ENCODE measurements at places on chromosomes 16 and 17.
A peak's percentile ranks its signal among the peaks of the same experiment; 100 is the strongest.

DNA sequence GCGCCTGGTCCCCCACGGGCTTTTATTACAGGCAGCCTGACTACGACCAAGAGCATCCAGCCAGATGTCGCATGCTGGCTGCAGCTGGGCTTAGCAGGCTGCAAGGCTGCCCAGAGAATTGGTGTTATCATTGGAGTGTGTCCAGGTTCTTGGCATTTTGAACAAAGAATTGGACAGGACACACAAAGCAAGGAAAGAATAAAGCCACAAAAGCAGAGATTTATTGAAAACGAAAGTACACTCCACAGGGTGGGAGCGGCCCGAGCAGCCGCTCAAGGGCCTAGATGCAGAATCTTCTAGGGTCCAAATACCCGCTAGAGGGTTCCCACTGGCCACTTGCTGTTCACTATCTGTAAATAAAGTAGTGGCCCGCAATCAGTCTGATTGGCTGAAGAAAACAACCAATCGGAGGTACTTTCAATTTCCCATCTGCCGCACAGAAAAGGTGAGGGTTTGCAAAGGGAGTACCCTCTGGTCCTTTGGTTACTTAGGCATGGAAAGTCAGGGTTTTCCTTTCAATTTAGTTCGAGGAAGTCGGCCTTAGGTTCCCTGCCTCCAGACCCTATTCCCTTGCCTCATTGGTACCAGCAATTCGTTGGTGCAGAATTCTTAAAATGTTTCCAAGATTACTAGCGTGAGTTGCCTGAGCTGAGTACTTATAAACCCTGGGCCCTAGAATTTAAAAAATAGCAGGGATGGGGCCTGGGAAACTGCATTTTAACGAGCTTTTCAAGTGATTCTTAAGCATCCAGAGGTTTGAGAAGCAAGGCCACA, 38.5 kb upstream of the CNEP1R1 start:
- peak; percentile 2 for DNase-seq

DNA sequence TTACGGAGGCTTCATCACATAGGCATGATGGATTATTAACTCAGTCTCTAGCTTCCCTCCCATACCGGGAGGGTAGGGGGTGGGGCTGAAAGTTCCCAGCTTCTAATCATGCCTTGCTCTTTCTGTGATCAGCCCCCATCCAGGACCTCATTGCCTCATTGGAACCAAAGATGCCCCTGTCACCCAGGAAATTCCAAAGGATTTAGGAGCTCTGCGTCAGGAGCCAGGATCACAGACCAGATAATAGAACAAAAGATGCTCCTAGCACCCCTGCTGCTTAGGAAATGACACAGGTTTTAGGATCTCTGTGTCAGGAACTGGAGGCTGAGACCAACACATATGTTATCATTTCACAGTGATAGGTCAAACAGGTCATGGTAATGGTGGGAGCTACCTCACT, 9.7 kb downstream of the USB1 start:
- DNase-seq: no peak

- no peak for DNase-seq
These were observed 26.0 kb upstream of the NUDT16L1 start for GRCh38 chr16:4667203-4667963.

DNA sequence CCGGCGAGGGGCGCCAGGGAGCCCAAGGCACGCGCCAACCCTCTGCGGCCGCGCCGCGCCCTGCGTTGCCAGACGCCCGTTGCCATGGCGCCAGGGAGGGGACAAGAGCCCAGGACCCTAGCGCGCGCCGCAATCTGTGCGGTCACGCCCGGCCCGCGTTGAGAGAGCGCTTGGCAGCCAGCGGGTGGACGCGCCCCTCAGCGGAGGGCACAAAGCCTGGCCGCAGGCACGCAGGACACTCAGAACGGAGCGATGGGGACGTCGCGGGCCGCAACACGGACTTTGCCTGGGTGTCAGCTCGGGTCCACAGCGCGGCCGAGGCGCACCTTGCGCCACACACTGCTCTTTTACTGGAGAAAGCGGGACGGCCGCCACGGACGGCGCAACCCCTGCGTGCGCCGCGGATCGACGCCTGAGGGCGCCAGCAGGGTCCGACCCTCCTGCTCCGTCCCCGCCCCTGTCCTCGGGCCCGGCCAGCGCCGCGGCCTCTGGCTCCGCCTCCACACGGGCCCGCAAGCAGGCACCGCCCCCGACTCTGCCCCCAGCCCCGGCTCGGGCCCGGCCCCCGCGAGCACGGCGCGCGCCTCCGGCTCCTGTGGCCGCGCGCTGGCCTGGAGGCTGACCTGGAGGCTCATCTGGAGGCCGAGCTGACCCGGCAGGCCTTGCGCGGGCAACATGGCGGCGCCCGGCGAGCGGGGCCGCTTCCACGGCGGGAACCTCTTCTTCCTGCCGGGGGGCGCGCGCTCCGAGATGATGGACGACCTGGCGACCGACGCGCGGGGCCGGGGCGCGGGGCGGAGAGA, at the start of gene GFER:
TSS of gene GFER (plus strand) at position 650 of the 803 bp plus-strand sequence. CDS start at position 676, 26 bp downstream.
- DNase-seq: peak; percentile 91

GRCh38 chr17:75843577-75844529, at the start of gene UNC13D:
UNC13D (minus strand) TSS chr17:75844404; CDS start chr17:75844337, 67 bp downstream.
- DNase-seq: no peak

- DNase-seq: peak; percentile 36
These were observed at the start of gene NHLRC4 for GRCh38 chr16:566475-567372. NHLRC4 (plus strand) TSS chr16:567005; CDS start chr16:568048, 1,043 bp downstream.

DNA sequence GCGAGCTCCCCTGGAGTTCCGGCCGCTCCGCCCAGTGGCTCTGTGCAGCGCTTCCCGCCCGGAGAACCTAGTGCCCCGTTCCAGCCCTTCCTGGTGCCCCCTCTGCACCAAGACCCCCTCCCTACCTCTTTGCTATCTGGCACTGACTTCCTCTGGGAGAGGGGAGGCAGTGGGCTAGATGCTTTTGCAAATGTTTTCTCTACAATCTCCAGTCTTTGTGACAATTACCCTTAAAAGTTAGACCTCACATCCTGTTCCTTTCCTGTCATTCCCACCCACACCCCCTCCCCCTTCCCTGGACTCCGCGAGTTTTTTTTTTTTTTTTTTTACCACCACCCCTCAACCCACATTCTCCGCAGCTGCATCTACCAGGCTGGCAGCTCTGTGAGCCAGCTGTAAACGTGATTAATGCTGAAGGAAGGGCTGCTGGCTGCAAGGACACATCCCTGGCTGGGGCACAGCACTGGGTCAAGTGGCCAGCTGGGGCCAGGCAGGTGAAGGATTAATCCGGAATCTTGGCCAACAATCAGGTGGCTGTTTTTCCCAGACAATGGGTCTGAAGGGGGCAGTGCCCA, 101.5 kb downstream of the MGAT5B start:
- DNase-seq: no peak

GRCh38 chr17:75847614-75848522, 3.7 kb upstream of the UNC13D start:
- DNase-seq: no peak

DNA sequence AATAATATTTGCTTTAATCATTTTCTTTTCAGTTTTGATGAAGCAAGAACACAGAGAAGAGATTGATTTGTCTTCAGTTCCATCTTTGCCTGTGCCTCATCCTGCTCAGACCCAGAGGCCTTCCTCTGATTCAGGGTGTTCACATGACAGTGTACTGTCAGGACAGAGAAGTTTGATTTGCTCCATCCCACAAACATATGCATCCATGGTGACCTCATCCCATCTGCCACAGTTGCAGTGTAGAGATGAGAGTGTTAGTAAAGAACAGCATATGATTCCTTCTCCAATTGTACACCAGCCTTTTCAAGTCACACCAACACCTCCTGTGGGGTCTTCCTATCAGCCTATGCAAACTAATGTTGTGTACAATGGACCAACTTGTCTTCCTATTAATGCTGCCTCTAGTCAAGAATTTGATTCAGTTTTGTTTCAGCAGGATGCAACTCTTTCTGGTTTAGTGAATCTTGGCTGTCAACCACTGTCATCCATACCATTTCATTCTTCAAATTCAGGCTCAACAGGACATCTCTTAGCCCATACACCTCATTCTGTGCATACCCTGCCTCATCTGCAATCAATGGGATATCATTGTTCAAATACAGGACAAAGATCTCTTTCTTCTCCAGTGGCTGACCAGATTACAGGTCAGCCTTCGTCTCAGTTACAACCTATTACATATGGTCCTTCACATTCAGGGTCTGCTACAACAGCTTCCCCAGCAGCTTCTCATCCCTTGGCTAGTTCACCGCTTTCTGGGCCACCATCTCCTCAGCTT, 45.0 kb downstream of the ESRP2 start:
- peak; percentile 18 for DNase-seq

GRCh38 chr16:891353-891740, 79.4 kb downstream of the LMF1 start:
- DNase-seq: no peak

DNA sequence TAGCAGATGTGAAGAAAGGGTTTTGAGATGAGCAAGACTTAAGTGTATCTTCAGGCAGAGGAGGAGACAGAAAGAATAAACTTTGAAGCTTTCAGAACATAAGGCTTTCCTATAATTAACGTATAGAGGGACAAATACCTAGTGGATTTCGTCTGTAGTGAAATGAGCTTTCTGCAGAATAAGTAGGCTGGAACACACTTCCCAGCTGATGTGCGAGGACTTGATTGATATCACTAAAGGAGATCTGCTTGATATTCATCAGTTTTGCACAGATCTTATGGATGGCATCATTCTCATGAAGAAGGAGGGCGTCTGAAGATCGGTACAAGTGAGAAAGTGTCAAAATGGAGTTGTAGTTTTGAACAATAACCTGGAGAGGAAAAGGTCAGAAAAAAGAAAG, 14.8 kb downstream of the TUBD1 start:
- DNase-seq: no peak

Data from fibroblast of skin of right quadriceps (primary cell).